ENCODE measurements at places on chromosomes 12 and 14.

DNA sequence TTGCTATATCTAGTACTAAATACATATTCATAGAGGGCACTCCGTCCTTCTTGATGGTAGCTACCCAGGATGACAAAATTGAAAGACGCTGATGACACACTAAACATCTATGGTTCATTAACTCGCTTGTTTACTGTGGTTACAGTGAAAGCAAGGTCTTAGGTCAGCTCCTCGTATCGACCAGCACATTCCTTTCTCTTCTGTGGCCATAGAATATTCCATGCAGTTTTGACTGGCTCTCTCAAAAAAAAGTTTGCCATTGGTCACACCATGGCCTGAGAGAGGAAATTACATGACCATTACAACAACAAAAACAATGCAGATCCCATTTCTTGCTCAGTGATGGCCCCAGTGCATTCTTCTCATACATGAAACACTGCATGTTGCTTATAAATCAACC lies 411.4 kb upstream of the SOX5 start:
- DNase-seq: no peak

- no peak for DNase-seq
Observed at GRCh38 chr12:122891661-122892525, 4.0 kb downstream of the VPS37B start.

- no peak for DNase-seq
Observed at GRCh38 chr12:109163167-109163566, 46.8 kb downstream of the ACACB start.

- DNase-seq: no peak
Observed at GRCh38 chr12:50699940-50700339, 64.0 kb upstream of the ATF1 start.

GRCh38 chr12:109464642-109465351 lies 12.3 kb downstream of the KCTD10 start:
- DNase-seq: peak; percentile 6

- DNase-seq: no peak
Observed at GRCh38 chr12:54378796-54379397, 5.6 kb downstream of the ZNF385A start.

GRCh38 chr14:77475432-77476115 lies 17.7 kb downstream of the AHSA1 start:
- DNase-seq: no peak

DNA sequence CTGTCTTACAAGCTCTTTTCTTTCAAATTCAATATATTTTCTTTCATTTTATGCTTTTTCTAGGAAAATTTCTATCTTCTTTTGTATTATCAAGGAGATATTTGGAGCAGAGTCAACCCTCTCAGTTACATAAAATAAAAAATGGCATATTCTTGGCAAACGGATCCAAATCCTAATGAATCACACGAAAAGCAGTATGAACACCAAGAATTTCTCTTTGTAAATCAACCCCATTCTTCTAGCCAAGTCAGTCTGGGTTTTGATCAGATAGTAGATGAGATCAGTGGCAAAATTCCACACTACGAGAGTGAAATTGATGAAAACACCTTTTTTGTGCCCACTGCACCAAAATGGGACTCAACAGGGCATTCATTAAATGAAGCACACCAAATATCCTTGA lies 20.6 kb downstream of the PIK3C2G start:
- DNase-seq: no peak

DNA sequence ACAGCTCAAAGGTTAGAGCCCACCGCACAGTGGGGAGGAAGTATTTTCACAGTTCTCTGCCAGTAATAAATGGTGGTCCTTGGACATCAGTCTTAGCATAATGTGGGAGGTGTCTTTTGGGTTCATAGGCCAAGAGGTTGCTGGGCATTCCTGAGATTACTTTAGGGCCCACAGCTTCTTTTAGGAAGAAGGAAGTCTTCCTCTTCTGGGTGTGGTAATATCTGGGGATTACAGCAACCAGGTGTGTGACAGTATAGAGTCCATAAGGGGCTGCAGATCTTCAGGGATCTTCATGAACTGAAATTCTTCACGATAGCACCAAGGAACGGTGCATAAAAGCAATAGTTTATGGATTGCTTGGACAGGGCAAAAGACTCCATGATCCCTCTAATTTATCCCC lies 56.2 kb upstream of the PTGR2 start:
- DNase-seq: no peak

DNA sequence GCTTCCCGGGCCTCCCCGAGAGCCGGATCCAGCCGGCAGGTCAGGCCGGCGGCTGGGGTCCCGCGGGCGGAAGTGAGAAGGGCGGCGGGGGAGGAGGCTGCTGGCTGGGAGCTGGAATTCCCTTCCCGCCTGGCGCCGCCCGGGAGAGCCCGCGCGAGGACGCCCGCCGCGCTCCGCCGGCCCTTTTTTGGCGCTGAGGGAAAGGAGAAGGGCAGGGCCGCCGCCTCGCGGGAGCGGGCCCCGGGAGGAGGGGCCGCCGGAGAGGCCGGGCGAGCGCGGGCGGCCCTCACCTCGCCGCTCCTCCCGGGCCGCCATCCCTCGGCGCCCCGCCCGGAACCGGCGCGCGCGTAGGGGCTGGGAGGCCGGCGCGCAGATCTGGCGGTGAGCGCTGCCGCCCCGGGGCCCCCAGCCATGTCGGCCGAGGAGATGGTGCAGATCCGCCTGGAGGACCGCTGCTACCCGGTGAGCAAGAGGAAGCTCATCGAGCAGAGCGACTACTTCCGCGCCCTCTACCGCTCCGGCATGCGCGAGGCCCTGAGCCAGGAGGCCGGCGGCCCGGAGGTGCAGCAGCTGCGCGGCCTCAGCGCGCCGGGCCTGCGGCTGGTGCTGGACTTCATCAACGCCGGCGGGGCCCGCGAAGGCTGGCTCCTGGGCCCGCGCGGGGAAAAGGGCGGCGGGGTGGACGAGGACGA lies at the start of the genes KLHL42 and MANSC4:
TSS of gene KLHL42 (plus strand) at position 314 of the 692 bp plus-strand sequence. CDS start at position 412, 98 bp downstream.
TSS of gene MANSC4 (minus strand) at position 317 of the 692 bp plus-strand sequence. CDS start 8,960 bp downstream, outside the sequence.
- peak; percentile 23 for DNase-seq

DNA sequence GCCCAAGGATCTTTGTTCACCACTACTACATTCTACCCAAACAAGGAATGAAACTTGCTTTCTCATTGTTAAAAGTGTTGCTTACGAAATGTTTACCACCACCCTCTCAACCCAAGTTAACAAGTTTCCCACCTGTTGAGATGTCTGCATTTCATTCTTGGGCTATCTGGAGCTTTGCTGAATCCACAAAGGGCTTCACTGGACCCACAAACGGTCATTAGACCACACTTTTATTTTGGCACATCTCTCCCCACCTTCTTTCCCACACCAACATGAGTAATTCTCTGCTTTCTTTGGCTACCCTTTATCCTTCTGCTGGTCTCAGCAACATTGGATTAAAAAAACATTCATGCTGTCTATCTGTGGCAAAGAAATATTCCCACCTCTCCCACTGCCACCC lies 78.0 kb downstream of the TMEM260 start:
- DNase-seq: no peak

DNA sequence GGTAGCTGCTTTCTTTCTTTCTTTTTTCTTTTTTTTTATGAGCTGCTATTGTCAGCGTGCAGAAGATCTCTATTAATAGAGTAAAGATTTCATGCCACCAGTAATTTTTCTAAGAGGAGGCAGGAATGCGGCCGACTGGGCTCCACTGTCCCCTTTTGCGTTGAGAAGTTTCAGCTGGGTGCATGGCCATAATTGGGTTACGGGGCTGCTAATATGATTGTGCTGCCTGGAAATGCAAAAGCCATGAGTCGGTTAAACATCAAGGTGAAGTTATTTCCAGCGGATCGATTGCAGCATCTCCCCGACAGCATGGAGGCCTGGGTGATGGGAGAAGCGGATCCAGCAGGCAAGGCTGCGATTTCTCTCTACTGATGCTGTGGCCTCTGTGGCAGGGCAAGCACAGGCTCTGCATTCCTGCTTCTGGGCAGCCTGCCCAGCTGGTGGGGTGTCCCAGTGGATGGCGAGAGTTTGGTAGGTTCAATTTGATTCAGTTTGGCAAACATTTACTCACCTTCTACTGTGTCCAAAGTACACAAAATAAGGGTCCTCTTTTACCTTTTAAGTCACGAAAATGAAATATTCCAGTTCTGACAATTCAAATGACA lies 54.4 kb upstream of the PRMT8 start:
- no peak for DNase-seq

GRCh38 chr14:103509864-103510723 lies 12.5 kb downstream of the CKB start:
- DNase-seq: no peak

GRCh38 chr12:97645726-97646125 lies 183.1 kb downstream of the RMST start:
- no peak for DNase-seq
